ENCODE measurements at places on chromosomes 4 and X.

- DNase-seq, result no peak
These were observed 163.6 kb downstream of the FBXO8 start for GRCh38 chr4:174119830-174120229.

DNA sequence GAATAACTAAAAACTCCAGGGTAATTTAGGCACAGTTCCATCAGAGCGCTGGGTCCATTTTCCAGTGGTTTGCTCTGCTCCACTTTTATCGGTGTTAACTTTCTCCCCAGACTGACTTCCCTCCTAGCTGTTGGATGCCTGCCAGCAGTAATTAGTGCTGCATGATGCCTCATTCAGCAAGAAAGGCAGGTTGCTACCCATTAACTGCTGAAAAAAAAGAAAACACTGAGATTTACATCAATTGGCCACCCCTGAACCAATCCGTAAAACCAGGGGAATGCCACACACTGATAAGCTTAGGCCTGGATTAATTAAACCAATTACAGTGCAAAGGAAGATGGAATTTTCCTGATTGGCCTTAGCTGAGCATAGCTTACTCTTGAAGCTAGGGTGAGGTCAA lies 182.4 kb upstream of the CXXC4 start:
- DNase-seq, result no peak

GRCh38 chr4:85720735-85721134 lies 245.8 kb downstream of the ARHGAP24 start:
- DNase-seq, result no peak

DNA sequence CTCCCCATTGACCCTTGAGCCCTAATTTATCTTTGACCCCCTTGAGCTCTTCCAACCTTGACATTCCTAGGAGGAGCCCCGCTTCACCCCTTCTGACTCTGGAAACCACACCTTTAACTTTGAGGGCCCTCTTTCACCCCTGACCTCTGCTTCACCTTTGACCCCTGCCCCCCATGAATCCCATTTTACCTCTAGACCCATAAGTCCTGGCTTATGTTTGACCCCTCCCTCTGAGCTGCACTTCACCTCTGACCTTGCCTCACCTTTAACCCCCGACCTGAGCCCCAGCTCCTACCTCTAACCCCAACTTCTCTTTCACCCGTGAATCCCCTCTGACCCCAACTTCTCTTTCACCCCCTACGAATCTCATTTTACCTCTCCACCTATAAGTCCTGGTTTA lies 169.7 kb downstream of the THOC2 start:
- DNase-seq, result no peak

GRCh38 chr4:163195247-163195765 lies 28.6 kb upstream of the NAF1 start:
- DNase-seq, result peak; percentile 44

- peak; percentile 86 for DNase-seq
These were observed 863 bp upstream of the RAB33A start for GRCh38 chrX:130170752-130171445.

DNA sequence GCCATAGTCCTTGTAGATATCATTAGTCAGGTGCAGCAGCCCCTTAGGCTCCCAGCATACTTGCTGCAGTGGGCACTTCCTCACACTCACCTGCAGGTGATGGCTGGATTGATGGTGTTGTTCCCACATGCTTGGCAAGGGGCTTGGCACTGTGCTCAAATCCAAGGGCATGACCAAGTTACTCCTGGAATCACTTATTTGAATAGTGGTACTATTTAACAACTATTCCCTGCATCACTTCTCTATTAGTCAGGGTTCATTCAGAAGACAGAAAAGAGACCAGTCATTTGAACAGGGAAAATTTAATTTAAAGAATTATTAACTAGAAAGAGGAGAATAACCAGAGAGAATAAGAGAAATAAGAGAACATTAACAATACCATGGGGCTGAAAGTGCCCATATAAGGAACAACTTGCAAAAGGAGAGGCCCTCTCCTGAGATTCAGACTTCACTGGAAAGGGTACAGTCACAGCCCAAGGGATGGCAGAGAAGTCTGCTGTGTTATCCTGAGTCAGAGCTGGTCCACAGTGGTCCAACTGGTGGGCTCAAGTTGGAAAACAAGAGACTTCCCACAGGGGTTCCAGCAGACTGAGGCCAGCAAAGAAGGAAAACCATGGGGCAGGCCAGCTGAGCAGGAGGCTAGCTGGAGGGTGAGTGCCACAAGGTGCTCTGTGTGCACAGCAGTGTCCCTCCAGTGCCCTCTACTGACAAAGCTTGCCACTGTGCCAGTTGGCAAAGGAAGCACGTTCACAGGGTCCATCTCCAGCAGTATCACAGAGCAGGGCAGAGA lies 9.8 kb downstream of the SPP1 start:
- DNase-seq, result no peak

- no peak for DNase-seq
These were observed 209.6 kb upstream of the TLL1 start for GRCh38 chr4:165663411-165663810.

DNA sequence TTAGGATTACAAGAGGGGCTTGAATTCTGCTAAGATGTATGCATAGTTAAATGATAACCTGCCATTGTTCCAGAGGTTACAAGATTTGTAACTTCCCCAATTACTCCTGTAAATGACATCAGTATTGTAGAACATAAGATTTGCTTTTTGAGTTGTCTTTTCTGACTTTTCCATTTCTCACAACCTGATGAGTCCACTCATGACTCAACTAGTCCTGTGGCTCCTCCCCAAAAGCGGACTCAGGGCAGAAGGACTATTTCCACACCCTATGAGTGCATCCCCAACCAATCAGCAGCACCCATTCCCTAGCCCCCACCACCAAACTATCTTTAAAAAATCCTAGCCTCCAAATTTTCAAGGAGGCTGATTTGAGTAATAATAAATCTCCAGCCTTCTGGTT lies 54.7 kb downstream of the HOPX start:
- no peak for DNase-seq

DNA sequence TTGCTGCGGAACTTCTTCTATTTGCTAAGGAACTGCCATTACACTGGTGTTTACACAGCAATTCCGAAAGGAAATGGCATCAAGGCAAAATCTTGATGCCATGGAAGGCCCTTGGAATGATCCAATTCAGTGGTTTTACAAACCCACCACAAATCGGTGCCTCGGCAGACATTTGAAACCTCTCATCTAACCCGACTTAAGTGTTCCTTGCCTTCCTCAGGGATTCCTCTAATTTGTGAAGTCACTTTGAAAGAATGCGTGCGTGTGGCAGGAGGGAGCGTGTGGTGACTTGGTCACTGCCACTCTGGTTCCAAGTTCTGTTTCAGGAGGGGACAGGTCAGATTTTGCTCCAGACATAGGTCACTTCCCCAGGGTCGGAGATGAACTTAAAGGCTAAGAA lies 4.8 kb downstream of the NOP14 start:
- no peak for DNase-seq

DNA sequence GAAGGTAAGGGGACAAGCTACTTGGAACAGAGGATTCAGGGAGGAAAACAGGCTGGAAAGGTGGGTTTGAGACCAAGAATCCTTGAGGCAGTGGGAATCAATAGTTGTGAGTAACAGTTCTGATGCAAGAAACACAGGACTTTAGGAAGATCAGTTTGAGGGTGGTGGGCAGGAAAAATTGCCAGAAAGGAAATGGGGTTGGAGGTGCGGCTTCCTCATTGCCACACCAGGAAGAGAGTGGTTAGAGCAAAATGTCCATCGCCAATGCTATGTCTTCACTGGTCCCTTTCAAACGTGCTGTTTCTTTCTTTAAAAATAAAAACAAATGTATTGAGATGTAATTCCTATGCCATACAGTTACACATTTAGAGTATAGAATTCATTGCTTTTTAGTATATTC lies 57.1 kb upstream of the NOCT start:
- DNase-seq, result no peak
